Cardiac ventricle fibroblast (primary cell): ENCODE measurements at places on chromosomes 1 and 21. TPM values are rescaled to one million over a fixed set of nuclear protein-coding genes. Genes with fewer than 3 reads are reported as not detected.

Gene TFF2
- total RNA-seq: not detected in 2 replicates

Gene ATP6V1G3
- not detected in 2 replicates for total RNA-seq

Gene CYP2J2
- 0.10 and 0.37 TPM in 2 replicates for total RNA-seq

Gene OR6K3
- not detected in 2 replicates for total RNA-seq

Gene SEMA4A
- total RNA-seq: 1.8 TPM in 1 of 2 replicates, not detected in the other

Gene SEC16B
- total RNA-seq: 5.1 and 5.7 TPM in 2 replicates

Gene CD1B
- not detected in 2 replicates for total RNA-seq

Gene CRYAA
- not detected in 2 replicates for total RNA-seq

Gene GRHL3
- total RNA-seq: 0.05 TPM in 1 of 2 replicates, not detected in the other

Gene HPDL
- total RNA-seq: 0.83 and 2.9 TPM in 2 replicates

Gene WNT3A
- not detected in 2 replicates for total RNA-seq

Gene GBP6
- total RNA-seq: not detected in 2 replicates

Gene GFI1
- 0.06 and 0.10 TPM in 2 replicates for total RNA-seq

Gene MYOM3
- not detected in 2 replicates for total RNA-seq

Gene RGL1
- 15.5 and 18.8 TPM in 2 replicates for total RNA-seq

Gene CACNA1E
- not detected in 2 replicates for total RNA-seq

Gene AUNIP
- total RNA-seq: 0.12 and 0.20 TPM in 2 replicates

Gene NKAIN1
- 0.50 and 1.1 TPM in 2 replicates for total RNA-seq

Gene RPL11
- total RNA-seq: 1,144 and 1,360 TPM in 2 replicates

Gene AIRE
- not detected in 2 replicates for total RNA-seq

Gene S100A5
- not detected in 2 replicates for total RNA-seq

Gene MIER1
- 17.5 and 19.7 TPM in 2 replicates for total RNA-seq

Gene FGGY
- total RNA-seq: 22.0 and 30.7 TPM in 2 replicates

Gene SPRR2B
- total RNA-seq: not detected in 2 replicates

Gene DNMT3L
- not detected in 2 replicates for total RNA-seq

Gene KRTAP10-10
- not detected in 2 replicates for total RNA-seq

Gene CFAP107
- not detected in 2 replicates for total RNA-seq

Gene TLR5
- total RNA-seq: not detected in 2 replicates

Gene SEMA6C
- 2.8 and 4.1 TPM in 2 replicates for total RNA-seq

Gene L1TD1
- not detected in 2 replicates for total RNA-seq

Gene FCGR3A
- total RNA-seq: not detected in 2 replicates

Gene RASSF5
- total RNA-seq: 4.2 and 8.2 TPM in 2 replicates

Gene EXTL1
- total RNA-seq: 0.37 and 0.49 TPM in 2 replicates

Gene DNAJC6
- total RNA-seq: 0.39 and 0.44 TPM in 2 replicates

Gene FLVCR1
- 1.6 and 3.0 TPM in 2 replicates for total RNA-seq

Gene LEFTY2
- total RNA-seq: not detected in 2 replicates

Gene VHLL
- not detected in 2 replicates for total RNA-seq

Gene CD1E
- not detected in 2 replicates for total RNA-seq

Gene CELSR2
- total RNA-seq: 0.34 and 0.44 TPM in 2 replicates

Gene CHRNB2
- not detected in 2 replicates for total RNA-seq

Gene NUDT17
- 0.69 and 1.4 TPM in 2 replicates for total RNA-seq

Gene LCE3D
- total RNA-seq: not detected in 2 replicates

Gene KRTAP10-4
- total RNA-seq: not detected in 2 replicates

Gene ZNF670
- total RNA-seq: 0.87 and 1.9 TPM in 2 replicates

Gene KCNJ10
- total RNA-seq: not detected in 2 replicates

Gene FNDC5
- 1.00 and 1.3 TPM in 2 replicates for total RNA-seq

Gene EIF2D
- 38.3 and 44.7 TPM in 2 replicates for total RNA-seq

Gene CELA3A
- not detected in 2 replicates for total RNA-seq

Gene FAM151A
- not detected in 2 replicates for total RNA-seq

Gene CGN
- total RNA-seq: not detected in 2 replicates

Gene TRPM2
- total RNA-seq: not detected in 2 replicates
